Caco-2 (cell line): ENCODE measurements at places on chromosomes 5 and 9.

DNA sequence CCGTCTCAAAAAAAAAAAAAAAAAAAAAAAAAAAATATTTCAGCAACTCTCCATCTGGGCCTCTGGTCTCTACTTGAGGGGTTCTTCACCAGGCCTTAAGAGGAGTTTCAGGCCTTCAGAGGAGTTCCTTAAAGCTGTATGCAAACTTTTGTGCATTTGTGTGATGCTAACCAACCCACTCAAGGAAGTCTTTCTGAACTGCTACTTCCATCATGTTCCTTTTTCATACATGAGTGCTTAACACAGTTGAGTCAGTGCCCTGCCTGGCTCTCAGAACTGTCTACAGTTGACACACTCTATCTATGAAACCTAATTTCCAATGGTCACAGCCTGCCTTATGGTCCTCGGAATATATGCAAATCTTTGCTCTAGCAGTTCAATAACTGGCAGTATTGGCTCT, 146.5 kb downstream of the MEF2C start:
- DNase-seq: no peak

- no peak for DNase-seq
Measured at GRCh38 chr9:96425500-96426169, 7.5 kb upstream of the ZNF367 start.

DNA sequence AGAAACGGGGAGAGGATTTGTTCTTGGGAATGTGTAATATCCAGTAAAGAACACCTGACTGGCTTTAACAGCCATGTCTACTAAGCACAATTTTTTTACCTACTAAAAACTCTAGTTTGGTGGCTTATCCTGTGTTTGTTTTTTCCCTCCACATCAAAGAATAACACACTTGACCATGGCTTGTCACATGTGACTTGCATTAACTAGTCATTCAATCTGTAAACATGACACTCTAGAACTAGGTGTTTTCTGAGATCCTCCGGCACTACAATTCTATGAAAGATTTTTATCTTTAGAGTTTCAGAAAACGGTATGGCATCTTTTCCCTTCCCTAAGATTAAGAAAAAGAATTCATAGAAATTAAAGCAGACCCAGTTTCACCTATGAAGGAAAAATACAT, 103.7 kb downstream of the CEMIP2 start:
- no peak for DNase-seq

GRCh38 chr5:165809914-165810313, 2304.5 kb downstream of the MAT2B start:
- no peak for DNase-seq

DNA sequence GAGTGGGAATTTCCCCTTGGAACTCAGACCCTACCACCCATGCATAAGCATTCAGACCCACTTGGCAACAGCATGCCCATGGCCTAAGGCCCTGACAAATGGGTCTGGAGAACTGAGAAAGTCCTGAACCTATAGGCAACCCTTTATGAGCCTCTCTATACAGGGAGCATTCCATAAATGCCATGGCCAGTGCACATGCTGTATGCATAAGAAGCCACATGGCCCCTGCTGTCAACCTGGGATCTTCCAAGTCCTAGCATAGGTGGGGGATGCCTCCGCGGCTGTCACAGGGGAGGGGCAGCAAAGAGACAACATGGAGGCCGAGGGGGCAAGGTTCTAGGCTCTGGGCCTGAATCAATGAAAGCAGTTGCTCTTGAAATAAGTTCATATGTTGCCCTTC, 8.2 kb upstream of the NIPAL4 start:
- DNase-seq: no peak

DNA sequence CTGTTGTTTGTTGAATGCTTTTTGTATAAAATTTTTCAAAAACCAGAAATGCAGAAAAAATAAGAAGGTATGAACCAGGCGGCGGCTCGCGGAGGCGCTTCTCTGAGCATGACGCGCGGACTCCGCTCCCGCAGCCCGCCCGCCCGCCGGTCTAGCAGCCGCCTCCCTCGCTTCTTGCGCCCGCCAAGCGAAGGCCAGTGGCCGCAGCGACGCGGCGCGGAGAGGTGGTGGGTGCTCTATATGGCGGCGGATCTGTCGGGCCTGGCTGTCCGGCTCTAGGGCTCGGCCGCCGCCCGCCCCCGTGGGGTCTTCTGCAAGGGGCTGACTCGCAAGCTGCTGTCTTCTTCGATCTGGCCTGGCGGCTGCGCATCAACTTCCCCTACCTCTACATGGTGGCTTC, 93.8 kb downstream of the ANKRD18A start:
- no peak for DNase-seq

DNA sequence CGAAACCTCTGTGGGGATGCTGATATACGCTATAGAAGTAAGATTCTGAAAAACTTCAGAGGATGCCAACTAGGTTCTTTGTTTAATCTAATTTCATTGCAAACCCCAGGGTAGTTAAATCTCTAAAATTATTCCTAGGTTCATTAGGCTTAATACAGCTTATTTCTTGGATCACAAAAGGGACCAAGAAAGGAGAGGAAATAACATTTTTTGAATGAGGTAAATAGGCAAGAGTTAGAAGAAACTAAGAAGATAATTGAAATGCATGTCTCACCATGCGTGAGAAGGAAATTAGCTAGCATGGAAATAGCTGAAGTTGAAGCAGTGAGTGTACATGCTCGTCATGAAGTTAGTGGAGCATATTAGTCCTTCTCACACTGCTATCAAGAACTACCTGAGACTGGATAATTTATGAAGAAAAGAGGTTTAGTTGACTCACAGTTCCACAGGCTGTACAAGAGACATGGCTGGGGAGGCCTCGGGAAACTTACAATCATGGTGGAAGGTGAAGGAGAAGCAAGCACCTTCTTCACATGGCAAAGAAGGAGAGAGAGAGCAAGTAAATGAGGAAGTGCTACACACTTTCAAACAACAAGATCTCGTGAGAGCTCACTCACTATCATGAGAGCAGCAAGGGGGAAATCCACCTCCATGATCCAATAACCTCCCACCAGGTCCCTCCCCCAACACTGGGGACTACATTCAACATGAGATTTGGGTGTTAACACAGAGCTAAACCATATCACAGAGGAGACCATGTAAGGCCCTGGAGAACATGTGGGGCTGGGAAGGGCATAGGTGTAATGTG, 125.1 kb upstream of the OSMR start:
- no peak for DNase-seq

GRCh38 chr5:172373680-172374079, 80.6 kb downstream of the SH3PXD2B start:
- DNase-seq: no peak

- no peak for DNase-seq
Measured at GRCh38 chr5:41821051-41821450, 49.2 kb downstream of the OXCT1 start.

DNA sequence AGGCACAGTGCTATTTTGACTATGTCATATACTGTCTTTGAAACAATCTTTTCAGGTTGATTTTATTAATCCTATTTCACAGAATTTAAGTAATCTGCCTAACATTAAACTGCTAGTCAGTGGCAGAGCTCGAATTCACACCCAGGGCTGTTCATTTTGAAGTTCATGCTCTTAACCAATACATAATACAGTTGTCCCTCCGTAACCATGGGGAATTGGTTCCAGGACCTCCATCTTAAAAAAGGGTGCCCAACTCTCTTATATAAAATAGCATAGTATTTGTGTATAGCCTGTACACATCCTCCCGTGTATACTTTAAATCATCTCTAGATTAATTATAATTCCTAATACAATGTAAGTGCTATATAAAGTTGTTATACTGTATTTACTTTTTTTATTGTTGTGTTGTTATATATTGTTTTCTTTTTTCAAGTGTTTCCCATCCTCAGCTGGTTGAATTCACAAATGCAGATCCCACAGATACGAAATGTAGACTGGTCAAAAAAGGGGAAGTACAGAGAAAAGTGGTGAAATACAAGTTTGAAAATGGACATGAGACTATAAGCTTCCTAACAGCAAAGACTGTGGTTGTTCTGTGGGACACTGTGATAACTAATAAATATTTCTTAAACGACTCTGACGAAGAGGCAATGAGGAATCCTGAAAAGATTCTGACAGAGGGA, 18.3 kb downstream of the RFX3 start:
- DNase-seq: no peak

- DNase-seq: no peak
Measured at GRCh38 chr5:3827624-3828023, 232.0 kb downstream of the IRX1 start.

DNA sequence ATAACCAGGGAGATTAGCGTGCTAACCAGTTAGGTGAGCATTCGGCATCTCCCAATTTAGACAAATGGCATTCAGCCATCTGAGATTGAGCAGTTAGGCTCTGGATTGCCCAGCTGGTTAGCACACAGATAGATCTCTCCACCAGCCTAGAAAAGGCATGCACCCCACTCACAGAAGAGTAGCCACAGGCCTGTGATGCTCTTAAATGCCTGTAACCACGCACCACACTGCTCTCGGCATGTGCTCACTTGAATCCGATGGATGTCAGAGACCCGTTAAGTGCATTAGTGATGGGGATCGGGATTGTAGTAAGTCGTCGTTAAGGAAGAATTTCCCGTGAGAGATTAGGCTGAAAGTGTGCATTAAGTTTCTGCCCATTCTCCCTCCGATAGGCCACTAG, 23.0 kb downstream of the MARCHF6 start:
- DNase-seq: peak; percentile 22

GRCh38 chr5:145237843-145238242, 597.3 kb downstream of the PRELID2 start:
- DNase-seq: peak; percentile 57

DNA sequence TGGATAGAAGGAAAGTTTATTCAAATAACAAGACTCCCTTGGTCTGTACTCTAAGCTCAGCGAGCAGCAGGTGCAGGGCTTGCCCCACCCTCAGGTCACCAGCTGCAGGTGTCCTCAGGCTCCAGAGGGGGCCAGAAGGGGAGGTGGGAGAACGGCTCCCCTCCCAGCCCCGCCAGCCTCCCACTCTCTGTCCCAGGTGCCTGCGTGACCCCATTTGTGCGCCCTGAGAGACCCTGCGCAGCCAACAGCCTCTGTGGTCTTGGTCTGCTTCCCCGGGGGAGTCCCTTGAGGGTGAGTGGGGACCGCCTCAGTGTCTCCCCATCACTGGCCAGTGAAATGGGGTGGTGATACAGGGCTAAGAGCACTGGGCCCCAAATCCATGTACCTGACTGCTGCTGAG, 62.3 kb upstream of the STXBP1 start:
- DNase-seq: no peak

- DNase-seq: no peak
Measured at GRCh38 chr9:130938652-130939404, at the start of gene FIBCD1. FIBCD1 (minus strand) TSS chr9:130939247; CDS start chr9:130938607, 640 bp downstream.

GRCh38 chr9:84357275-84357674, 16.7 kb upstream of the SLC28A3 start:
- DNase-seq: no peak

DNA sequence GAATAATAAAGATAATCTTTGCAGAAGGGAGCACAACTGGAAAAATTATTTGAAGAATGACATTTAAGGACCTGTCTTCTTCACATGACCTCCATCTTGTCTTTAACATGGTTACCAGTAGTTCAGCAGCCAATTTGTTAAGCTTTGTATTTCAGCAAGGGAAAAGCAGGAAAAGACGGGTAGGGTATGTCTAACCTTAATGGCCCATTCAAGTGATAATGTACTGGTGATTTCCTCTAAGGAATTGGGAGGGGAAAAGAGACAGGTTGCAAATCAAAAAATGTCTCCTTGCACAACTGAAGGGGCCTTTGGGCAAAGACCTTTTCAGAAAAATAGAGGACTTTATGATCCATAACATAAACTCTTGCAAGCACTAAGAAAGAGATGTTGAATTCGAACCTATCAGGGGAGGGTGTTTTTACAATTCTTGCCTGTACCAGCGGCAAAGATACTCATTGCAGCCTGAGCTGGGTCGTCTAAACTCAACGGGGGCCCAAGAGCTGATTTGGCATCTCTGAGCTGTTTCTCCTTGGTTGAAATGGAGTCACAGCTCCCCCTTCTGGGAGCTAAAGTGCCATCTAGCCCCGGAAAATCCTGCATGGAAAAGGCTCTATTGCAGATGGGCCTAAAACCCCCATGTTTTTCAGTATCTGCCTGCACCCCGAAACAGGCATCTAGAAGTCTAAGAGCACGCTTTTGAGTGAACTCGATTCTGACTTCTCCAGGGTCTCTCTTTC, 3.8 kb downstream of the BRINP1 start:
- peak; percentile 38 for DNase-seq

DNA sequence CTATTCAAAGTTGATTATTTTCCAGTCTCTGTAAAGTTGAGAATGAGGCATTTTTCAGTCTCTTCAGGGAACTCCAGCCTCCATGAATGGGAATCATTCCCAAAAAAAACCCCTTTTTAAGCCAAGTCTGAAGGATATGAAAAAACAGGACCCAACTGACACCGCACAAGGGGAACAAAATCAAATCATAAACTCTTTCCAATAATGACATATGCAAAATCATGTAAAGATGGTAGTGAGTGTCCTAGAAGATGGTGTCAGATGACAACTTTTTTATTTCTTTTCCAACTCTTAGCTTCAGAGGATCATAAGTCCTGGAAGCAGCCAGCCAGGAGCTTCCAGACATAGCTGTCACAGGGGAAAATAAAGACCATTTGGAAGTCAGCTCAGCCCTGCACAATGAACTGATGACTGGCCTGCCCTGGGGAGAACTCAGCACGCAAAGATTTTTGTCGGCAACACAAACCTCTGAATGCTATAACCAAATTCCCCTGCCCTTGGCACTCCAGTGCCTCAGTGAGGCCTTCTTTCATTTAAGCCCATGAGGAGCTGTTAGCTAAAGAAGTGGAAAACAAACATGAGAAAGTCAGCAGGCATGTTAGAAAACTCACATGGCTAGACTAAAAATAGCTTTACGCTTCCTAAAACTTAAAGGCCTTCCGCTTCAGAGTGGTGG, 85.4 kb downstream of the SLC1A3 start:
- DNase-seq: no peak

- peak; percentile 91 for DNase-seq
Measured at GRCh38 chr5:179819296-179820126, 1.2 kb upstream of the SQSTM1 start.

DNA sequence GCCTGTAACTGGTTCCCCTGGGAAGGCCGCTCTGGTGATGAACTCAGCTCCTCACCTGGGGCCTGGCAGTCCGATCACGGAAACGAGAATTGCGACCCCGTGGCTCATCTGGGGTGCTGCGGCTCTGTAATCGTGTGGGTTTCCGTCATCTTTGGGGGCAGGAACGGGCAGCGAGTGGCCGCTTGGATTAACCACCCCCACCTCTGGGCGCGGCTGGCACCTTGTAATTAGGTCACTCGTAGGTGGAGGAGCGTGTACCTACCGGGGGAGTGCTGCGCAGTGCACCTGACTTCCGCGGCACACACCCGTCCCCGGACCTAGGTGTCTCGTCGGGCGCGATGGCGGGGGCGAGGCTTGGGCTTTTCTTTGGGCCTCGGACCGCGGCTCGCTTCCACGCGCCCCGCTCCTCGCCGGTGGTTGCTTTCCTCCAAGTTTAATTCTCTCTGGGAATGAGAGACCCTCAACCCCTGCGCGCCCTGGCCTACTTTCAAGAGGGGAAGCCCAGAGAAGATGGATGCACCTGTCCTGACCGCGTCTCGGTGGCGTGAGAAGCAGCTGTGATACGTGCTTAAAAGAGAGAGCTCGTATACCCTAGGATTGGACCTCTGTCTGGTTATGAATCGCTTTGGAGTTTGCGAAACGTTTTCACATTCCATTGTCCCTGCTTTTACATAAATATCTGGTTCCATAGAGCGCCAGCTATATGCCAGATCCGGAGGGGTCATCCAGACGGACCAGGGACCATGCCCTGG, 744 bp upstream of the PPP2CA start:
- DNase-seq: no peak

- DNase-seq: no peak
Measured at GRCh38 chr5:149771216-149771980, 41.3 kb downstream of the PPARGC1B start.
